Stimulated activated CD4-positive, alpha-beta T cell treated with anti-CD3 and anti-CD28 coated beads, TNF-alpha, amount 100 ng/mL, for 24 hours (primary cell): ENCODE measurements at places on chromosomes 11 and 22.

DNA sequence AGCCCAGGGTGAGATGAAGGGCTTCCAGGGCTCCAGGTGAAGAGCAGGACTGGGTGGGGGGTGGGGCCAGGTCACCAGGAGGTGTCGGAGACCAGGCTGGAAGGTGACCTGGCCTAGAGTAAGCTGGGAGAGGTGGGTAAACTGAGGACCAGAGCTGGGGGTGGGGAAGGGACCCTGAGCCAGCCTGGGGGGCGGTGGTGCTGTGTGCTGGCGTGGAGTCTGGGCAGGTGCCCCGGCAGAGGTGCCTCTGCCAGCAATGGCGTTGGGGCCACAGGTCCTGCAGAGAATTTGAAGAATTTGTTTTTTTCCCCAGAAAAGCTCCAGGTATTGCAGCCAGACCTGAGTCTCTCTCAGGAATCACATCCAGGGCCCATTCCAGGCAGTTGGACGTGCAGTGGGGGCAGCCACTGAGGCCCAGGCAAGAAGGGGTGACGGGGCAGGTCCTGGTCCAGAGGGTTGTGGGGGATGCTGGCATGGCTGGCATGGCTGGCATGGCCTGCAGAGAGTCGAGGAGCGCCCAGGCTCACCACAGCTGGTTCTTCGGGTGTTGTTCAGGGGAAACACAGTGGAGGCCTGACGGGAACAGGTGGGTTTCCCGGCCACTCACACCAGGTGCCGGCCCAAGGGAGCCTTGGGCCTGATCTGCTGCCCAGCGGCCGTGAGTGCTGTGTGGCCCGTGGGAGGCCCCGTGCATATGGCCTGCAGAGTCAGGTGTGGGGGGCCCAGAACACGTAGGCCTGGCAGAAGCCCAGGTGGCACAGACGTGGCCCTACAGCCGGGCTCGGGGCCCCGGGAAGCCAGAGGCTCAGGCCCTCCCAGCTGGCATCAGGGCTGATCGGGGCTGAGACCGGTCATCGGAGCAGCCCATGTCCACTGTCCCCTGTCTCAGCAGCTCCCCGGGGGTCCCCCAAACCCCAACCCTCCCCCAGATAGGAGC, 6.4 kb upstream of the MUC6 start:
- no peak for DNase-seq

- DNase-seq = no peak
Observed at GRCh38 chr22:46446799-46447198, 90.6 kb downstream of the CELSR1 start.

GRCh38 chr11:130416906-130417305, 11.5 kb downstream of the ADAMTS8 start:
- no peak for DNase-seq

DNA sequence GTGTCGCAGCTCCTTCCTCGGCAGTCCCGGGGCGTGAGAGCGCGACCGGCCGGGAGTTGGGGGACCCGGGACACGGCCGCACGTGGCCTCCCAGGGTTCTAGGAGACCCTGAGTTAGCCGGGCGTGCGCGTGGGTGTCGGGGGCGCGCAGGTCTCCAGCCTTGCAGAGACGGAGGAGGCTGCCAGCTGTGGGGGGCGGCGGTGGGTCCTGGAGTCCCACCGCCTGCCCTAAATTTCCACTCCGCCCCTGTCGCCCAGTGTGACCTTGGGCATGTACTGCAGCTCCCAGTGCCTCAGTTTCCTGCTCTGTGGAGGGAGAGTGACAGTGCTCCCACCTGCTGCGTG, 18.8 kb downstream of the RRP7A start:
- no peak for DNase-seq

- DNase-seq = no peak
Observed at GRCh38 chr22:27433585-27434190, 367.9 kb downstream of the MN1 start.

DNA sequence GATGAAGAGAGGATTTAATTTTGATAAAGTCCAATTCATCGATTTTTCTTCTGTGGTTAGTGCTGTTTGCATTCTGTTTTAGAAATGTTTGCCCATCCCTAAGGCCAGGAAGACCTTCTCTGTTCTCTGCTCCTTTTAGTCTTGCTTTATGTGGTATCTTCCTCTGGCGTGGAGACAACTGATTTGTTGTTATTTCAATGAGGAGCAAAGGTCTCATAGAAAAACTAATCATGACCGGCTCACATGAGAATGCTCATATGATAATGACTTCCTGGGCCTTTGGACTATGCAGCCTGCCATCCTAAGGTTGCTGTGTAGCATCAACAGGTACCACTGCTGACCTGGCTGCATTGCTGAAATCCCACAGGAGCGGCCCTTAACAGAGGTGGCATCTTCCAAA, 19.8 kb downstream of the SCGB1A1 start:
- no peak for DNase-seq

GRCh38 chr11:71566081-71566620, 788 bp downstream of the KRTAP5-10 start:
- DNase-seq = no peak

- DNase-seq = no peak
Observed at GRCh38 chr11:59556917-59557348, 45.6 kb downstream of the OR4D9 start.

- no peak for DNase-seq
Observed at GRCh38 chr11:60018058-60018457, 1.1 kb downstream of the OOSP4B start.

- no peak for DNase-seq
Observed at GRCh38 chr22:50303848-50304527, 3.5 kb downstream of the PLXNB2 start.

DNA sequence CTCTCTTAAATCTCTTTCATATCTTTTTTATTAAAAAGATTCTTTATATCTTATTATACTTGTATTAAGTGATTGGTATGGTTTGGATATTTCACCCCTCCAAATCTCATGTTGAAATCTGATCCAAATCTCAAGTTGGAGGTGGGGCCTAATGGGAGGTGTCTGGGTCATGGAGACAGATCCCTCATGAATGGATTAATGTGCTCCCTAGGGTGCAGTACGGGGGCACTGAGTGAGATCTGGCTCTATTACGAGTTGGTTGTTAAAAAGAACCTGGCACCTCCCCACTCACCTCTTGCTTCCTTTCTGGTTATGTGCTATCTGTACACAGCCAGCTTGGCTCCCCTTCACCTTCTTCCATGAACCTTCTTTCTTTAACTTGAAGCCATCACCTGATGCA, 149.6 kb downstream of the CWF19L2 start:
- no peak for DNase-seq

GRCh38 chr11:125902277-125902926, 604 bp downstream of the PUS3 start:
- no peak for DNase-seq

DNA sequence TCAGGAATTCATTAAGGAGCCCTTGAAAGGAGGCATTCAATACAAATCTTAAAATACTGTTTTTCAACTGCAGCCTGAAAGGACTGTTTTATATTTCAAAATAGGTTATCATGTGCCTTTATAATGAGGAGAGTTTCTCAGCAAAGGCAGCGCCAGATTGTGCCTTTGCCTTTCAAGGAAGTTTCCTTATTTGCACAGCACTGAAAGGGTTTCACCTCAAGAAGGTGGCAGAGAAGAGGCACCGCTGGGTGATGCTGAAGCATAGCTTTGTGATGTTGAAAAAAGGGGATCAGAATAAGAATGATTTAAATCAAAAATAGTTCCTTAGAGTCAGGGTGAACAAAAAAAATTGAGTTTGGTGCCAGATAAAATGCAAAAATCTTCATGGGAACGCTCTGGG, 601.0 kb upstream of the KIRREL3 start:
- no peak for DNase-seq

- peak; percentile 68 for DNase-seq
Observed at GRCh38 chr11:57493507-57494503, 21.7 kb downstream of the SLC43A1 start.

DNA sequence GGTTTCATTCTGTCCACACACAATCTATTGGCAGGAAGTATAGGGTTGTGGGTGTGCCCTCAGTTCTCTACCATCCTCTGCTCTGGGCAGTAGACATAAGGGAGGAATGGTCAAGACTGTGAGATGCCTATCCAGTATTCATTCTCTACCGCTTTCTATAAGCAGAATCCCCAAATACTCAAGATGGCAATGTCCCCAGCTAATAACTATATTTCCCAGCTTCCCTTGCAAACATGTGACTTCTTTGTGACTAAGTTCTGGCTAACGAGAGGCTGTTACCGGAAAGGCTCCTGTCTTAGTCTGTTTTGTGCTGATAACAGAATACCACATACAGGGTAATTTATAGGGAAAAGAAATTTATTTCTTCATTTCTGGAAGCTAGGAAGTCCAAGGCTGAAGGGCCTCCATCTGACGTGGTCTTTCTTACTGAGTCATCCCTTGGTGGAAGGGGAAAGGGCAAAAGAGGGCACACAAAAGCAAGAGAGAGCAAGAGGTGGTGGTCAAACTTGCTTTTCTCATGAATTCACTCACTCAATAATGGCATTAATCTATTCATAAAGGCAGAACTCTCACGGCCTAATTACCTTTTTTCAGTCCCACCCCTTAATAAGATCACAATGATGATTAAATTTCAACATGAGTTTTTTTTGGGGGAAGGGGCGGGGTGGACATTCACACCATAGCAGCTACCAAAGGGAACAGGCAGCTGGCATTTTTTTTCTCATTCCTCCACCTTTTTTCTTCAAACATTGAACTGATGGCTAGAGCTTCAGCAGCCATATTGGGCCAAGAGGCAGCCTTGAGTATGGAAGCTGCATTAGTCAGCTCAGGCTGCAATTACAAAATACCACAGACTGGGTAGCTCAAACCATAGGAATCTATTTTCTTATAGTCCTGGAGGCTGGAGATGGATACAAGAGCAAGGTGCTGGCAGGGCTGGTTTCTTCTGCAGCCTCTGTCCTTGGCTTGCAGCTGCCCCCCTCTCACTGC, 109.7 kb upstream of the OR9Q1 start:
- DNase-seq = no peak

DNA sequence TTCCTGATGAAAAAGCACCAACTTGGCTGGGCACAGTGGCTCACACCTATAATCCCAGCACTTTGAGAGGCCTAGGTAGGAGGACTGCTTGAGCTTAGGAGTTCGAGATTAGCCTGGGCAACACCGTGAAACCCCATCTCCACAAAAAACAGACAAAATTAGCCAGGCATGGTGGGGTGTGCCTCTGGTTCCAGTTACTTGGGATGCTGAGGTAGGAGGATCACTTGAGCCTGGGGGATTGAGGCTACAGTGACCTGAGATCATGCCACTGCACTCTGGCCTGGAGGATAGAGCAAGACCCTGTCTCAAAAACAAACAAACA, 3.0 kb downstream of the HPS4 start:
- DNase-seq = no peak

DNA sequence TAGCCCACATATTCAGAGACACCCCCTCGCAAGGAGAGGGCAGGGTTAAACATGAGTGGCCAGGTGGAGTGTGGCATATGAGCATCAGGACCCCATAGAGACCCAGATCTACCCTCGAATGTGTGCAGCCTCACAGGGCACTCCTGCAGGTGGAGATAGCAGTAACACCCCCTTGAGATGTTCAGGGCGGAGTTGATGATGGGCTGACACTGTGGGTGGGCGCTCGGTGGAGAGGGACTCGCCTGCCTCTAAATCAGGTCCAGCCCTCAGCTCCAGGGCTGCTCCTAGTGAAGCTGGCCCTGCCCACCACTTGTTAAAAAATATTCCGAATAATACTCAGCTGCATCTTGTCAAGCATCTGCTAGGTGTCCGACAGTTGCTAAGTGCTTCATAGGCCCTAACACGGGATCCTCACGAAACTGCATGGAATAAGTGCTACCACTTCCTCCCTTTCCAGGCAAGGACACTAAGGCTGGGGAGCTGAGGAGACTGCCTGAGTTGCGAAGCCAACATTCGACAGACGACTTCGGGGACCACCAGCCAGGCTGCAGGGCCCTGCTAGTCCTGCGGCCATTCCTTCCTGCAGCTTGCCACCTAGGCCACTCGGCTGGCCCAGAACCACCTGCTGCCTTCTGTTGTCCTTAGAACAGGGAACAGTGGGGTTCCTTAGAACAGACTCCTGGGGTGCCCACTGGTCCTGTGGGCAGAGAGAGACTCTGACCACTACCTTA, 74.0 kb upstream of the WNT11 start:
- no peak for DNase-seq

GRCh38 chr11:63667995-63668795, 3.0 kb downstream of the ATL3 start:
- no peak for DNase-seq

- no peak for DNase-seq
Observed at GRCh38 chr11:7495882-7496551, 10.7 kb downstream of the OLFML1 start.

- DNase-seq = no peak
Observed at GRCh38 chr22:40768206-40768605, 50.9 kb downstream of the SLC25A17 start.

GRCh38 chr22:49158741-49159564, 668.7 kb downstream of the BRD1 start:
- DNase-seq = no peak

GRCh38 chr22:44453441-44454112, 44.5 kb downstream of the RTL6 start:
- no peak for DNase-seq

GRCh38 chr11:78397398-78397797, 20.2 kb downstream of the GAB2 start:
- no peak for DNase-seq

DNA sequence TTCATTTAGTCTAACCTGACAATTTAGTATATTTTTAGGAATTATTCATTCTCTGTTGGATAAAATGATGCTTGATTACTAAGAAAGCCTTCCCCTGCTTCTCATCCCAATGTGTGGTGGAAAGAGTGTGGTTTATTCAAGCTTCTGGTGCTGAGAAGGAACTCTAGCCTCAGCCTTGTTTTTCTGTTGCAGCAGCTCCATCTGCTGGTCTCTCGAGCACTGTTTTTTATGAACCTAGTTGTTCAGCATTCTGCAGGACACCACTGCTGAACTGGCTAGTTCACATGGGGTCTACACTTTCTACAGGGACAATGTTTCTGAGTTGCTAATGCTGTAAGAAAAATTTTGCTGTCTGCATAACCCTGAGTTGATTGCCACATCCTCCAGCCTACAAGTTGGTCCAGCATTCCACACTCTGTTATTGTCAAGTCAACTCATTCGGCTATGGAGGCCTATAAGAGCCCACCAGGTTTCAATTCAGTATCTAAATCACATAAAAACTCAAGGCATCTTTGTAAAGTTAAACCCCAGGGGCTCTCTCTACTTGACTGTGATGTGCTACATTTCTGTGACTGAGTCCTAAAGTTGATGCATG, 14.3 kb downstream of the OR2AG2 start:
- no peak for DNase-seq

GRCh38 chr11:92861634-92862033, 107.8 kb upstream of the MTNR1B start:
- DNase-seq = no peak
